ENCODE measurements at places on chromosomes 3 and 15.
A peak's percentile ranks its signal among the peaks of the same experiment; 100 is the strongest.

DNA sequence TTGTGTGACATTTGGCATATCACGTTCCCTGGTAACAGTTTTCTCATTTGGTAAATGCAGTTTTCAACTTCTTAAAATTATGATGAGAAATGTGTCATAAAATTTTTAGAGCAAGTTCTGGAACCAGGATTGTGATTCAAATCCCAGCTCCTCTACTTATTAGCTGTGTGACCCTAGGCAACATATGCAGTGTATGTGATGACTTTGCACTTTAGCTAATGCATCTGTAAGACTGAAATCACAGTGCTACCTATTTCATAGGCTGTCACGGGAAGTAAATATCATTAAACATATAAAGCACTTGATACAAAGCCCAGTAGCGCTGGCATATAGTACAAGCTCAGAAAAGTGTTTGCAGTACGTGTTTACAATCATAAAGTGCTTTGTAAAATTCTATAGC, 419.4 kb downstream of the GRM7 start:
- no peak for DNase-seq

DNA sequence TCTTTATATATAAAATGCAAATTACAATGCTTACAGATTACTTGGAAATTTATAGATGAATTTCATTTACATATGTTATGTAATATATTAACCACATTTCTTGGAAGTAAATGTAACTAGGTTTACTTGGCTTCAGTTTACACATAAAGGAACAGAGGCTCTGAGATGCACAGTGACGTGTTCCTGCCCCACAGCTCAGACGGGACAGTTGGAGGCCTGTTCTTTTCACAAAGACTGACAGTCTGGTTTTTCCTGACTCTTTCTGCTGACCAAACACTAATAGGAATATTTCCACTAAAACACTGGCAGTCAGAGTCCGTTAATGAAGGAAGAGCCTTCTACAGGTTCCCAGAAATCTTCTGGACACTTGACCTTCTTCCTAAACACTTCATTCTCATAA, 336.1 kb downstream of the MFSD1 start:
- DNase-seq, result no peak

GRCh38 chr3:72728329-72728889, 119.8 kb downstream of the SHQ1 start:
- no peak for DNase-seq

DNA sequence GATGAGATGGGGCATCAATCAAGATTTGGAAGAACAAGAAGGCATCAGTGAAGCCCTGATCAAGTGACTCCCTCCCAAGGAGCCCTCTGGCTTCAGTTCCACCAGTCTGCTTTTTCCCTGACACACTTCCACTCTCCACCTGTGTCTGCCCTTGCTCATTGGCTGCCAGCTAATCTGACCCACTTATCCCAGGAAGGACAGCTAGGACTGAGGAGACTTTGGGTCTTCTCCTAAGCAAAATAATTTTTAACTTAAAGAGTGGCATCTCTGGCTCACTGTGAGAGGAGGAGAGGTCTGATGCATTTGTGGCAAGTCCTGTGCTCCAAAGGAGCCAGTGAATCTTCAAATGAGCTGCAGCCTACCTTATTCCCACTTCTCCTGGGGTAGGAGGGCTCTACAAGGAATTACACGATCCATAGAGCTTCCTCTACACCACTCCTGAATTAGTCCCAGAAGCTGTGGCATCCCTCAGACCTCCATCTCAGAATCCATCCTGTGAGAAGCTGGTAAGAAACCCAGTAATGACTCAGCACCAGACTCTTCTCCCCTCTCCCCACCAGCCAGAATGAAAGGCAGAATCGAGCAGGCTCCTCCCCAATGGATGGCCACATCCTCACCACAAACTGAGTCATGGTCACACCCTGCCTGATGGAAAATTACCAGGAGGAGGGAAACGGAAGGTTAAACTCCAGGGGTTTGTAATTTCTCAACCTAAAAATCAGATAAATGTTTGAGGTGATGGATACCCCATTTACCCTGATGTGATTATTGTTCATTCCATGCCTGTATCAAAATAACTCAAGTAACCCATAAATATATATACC, 6.3 kb upstream of the PKM start:
- DNase-seq, result peak; percentile 26

DNA sequence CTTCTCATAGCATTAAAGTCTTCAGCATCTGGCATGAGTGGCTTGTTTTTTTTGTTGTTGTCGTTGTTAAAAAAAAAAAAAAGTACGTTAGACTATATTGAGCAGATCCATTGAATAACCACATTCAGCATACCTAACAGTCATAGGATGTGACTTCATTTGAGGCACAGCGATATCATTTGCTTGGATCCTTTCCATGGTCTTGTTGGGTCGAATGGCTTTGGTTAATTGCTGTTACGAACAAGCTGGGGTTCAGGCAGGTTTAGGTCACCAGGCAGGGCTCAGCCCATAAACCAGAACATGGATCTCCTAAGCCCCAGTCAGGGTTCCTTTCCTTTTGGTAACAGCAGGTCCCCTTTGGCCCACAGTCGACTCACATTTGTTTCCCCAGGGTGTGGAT, 76.2 kb downstream of the POLR2M start:
- no peak for DNase-seq

- DNase-seq, result no peak
These were observed 72.7 kb downstream of the HMG20A start for GRCh38 chr15:77493324-77493907.

- DNase-seq, result peak; percentile 29
These were observed 24.3 kb downstream of the VIPR1 start for GRCh38 chr3:42526616-42527367.

GRCh38 chr3:53384465-53385423, 37.4 kb upstream of the DCP1A start:
- DNase-seq, result no peak

DNA sequence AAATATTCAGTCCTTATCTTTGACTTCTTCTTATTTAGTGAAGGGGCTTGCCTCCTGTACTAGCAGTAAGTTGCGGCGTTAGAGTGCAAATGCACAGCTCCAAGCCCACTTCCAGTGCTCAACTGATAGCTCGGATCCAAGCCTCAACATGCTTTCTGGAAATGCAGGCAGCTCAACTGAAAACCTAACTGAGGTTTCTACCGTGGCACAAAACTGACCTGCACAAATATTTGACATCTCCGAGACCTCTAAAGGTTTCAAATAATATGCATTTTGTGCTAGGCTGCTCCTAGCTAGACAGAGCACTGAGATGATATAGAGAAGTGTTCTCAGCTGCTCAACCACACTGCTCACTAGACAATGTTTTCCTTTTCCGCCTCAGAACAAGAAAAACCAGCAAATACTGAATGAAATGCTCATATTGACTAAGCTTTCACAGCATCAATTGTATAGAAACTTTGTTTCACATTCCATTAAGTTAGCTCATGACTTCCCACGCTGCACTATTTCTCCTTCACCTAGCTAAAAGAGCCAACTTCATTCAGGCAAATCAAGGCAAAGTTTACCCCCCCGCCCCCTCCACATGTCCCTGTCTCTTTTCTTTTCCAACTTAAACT, 822 bp downstream of the ZNF385D start:
- no peak for DNase-seq

GRCh38 chr3:49663831-49664230, 10.3 kb upstream of the APEH start:
- no peak for DNase-seq

DNA sequence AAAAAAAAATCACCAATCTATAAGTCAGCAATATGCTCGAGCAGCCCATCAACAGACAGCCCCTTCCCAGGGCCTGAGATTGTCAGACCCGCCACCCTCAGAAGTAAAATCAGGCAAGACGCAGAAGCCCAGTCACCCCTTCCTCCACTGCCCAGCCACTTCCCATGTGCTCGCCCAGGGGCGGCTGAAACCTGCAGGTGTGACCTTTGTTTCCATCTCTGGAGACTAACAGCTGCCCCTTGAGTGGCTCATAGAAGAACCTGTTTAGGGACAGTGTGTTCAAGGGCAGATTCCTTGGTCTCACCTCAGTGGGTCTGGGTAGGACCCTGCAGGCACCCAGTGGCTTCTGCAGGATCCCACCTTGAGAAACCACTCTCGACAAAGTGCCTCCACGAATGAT, 105.6 kb downstream of the MYLK start:
- no peak for DNase-seq

- DNase-seq, result no peak
These were observed 73.8 kb downstream of the LIPC start for GRCh38 chr15:58505581-58505980.

- DNase-seq, result no peak
These were observed 41.2 kb downstream of the OIP5 start for GRCh38 chr15:41291065-41291631.

DNA sequence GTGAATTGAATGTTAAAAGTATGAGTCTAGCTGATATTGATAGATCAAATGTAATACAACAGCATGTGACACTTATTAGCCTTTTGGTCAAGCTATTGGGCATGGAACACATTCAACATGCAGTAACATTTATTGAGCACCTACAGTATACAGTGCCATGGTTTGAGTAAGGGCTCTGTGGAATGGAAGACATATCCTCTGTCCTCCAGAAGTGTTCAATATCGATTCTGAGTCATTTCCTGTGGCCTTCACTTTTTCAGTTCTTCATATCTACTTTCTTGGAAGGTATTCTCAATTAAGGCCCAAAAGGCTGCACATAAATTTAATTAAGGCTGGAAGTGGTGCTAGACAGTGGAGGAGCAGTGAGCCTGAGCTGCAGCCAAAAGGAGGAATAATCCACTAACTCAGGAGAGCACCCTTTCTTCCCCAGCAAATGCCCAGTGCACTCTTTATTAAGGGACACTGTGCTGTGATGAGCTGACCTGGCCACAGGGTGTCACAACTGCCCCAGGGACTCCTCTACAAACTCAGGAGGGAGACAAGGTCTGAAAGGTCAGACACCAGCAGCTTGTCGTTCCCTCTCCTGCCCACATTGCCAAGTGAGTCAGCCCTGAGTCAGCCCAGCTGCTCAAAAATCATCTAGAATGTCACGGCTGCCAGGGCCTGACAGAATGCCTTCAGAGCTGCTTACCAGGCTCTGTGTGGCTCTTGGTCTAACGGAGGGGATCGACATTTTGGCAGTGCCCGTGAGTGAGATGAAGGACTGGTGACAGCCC, 544.8 kb downstream of the AGBL1 start:
- peak; percentile 47 for DNase-seq

DNA sequence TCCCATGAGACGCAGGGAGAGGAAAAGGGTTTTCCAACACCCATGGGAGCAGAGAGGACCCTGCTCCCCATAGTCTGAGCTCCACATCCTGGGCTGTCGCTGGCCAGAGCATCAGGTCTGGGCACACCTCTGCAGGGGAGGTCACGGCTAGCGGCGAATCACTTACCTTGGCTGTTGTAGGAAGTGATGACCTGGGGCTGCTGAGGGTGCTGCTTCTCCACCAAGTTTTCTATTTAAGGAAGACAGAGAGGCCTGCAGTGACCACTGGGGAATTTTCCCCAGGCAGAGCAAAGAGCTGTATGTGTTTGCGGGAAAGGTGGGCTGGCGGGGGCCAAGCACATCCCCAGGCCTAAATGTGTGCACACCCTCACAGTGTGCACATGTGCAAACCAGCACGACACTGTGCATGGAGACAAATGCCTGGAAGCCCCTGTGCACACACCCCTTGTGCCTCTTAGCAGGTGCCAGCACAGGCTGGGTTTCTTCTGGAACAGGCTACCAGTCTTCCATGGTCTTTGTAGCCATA, 7.6 kb downstream of the KY start:
- no peak for DNase-seq

GRCh38 chr3:42101048-42101447, 9.9 kb downstream of the TRAK1 start:
- DNase-seq, result no peak

DNA sequence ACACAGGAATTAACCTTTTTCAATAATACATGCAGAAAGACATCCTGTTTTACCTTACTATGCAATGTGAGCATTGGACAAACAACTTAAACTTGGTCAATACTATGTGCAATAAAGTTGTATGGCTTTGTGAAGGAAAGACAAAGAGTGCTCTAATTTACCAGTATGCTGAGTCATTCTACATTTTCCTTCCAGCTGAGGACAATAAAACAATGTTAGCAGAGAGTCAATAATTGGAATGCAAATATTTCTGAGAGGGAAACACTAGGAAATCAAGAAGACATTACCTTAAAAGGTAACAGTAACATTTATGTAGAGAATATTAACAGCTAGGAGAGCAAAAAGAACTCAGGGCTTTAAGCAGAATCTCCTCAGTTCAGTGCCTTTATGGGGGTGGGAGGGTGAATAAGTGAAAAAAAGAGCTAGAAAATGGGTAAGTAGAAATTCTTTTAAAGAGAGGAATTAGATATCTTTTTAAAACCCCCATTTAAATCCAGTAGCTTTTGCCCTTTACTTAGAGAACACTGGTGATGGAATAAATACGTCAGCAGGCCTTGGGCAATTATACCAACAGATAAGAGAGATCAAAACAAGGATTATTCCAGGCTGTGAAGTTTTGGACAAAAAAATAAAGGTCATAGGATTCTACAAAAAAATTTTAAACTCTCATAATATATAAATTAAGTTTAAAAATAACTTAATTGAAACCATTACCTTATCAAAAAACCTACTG, 11.6 kb upstream of the HGD start:
- DNase-seq, result no peak

DNA sequence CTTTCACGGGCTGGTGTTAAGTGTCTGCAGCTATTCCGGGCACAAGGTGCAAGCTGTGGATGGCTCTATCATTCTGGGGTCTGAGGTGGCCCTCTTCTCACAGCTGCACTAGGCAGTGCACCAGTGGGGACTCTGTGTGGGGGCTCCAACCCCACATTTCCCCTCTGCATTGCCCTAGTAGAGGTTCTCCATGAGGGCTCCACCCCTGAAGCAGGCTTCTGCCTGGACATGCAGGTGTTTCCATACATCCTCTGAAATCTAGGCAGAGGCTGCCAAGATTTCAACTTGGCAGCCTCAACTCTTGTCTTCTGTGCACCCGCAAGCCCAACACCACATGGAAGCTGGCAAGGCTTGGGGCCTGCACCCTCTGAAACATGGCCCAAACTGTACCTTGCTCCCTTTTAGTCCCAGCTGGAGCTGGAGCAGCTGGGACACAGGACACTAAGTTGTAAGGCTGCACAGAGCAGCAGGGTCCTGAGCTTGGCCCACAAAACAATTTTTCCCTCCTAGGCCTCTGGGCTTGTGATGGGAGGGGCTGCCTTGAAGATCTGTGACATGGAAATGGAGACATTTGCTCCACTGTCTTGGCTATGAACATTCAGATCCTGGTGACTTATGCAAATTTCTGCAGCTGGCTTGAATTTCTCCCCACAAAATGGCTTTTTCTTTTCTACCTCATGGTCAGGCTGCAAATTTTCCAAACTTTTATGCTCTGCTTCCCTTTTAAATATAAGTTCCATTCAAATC, 6.0 kb upstream of the RPL39L start:
- no peak for DNase-seq

GRCh38 chr15:29724026-29724425, 98.2 kb downstream of the TJP1 start:
- DNase-seq, result no peak

- no peak for DNase-seq
These were observed 7.8 kb downstream of the MELTF start for GRCh38 chr3:197021729-197022404.

- no peak for DNase-seq
These were observed 312.5 kb downstream of the TIGIT start for GRCh38 chr3:114606336-114606735.

- no peak for DNase-seq
These were observed 22.8 kb downstream of the BCHE start for GRCh38 chr3:165814380-165814779.

GRCh38 chr3:99883693-99884092, 66.0 kb downstream of the CMSS1 start:
- no peak for DNase-seq
